ENCODE measurements at places on chromosomes 1 and 21.

DNA sequence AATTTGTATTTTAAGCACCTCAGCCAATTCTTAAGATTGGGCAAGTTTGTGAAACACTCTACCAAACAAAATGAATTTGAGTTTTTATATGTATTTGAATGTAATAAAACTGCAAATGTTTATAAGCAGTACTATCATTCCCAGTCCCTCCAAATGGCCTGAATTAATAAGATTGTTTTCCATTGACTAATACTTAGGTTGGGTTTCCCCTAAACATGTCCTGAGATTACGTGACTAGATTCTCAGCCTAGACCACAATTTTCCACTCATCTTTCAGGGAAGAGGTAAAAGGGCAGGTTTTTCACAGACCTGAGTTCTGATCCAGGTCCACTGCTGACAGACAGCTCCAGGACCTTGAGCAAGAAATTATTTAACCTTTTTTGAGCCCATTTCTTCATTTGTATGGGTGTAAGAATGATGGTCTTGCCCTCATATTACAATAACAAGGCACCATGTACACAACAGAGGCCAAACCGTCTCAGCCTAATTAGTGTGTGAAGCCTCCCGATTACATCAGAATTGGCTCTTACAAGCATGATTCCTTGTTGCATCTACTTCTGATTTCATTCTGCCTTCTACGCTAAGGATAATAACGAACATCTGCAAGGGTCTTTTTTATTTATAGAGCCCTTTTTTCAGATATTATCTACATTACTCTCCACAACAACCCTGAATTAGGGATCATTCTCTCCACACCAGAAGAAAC, 51.2 kb downstream of the BEND5 start:
- H3K4me1 ChIP-seq: no peaks in the 10 kb centered on the region
- no peak for DNase-seq
- no peak overlapping the region for H3K27ac ChIP-seq

GRCh38 chr1:154751690-154752089, 118.4 kb downstream of the KCNN3 start:
- H3K4me1 ChIP-seq: peaks cover 11% of the 10 kb centered on the region
- H3K36me3 ChIP-seq: no peaks in the 10 kb centered on the region
- no peak overlapping the region for H3K27ac ChIP-seq
- no peaks in the 10 kb centered on the region for H3K27me3 ChIP-seq
- H3K4me3 ChIP-seq: no peak overlapping the region

DNA sequence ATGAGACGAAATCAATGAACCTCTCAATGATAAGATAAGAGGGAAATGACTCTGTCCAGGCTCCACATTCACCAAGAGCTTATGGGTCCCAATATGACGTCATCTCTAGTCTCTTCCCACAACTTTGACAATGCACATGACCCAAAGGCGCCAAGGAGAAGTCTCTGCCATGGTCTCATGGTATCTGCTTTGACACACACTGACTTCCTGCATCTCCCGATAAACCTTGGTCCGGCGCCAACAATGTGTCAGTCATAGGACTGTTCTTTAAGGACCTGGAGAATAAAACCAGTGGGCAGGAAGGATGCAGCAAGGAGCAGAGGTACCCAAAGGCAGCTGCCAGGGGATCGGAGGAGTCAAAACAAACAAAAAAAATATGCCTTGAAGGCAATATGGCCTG, 46.9 kb upstream of the TMEM51 start:
- DNase-seq: no peak
- no peak overlapping the region for H3K27ac ChIP-seq
- peaks cover 9% of the 10 kb centered on the region for H3K4me1 ChIP-seq
- H3K4me3 ChIP-seq: no peak overlapping the region
- no peaks in the 10 kb centered on the region for H3K27me3 ChIP-seq

GRCh38 chr1:67300561-67300960, 7.1 kb upstream of the IL12RB2 start:
- no peaks in the 10 kb centered on the region for H3K36me3 ChIP-seq
- no peak overlapping the region for H3K4me3 ChIP-seq
- H3K27ac ChIP-seq: no peak overlapping the region
- no peaks in the 10 kb centered on the region for H3K4me1 ChIP-seq
- no peaks in the 10 kb centered on the region for H3K27me3 ChIP-seq

DNA sequence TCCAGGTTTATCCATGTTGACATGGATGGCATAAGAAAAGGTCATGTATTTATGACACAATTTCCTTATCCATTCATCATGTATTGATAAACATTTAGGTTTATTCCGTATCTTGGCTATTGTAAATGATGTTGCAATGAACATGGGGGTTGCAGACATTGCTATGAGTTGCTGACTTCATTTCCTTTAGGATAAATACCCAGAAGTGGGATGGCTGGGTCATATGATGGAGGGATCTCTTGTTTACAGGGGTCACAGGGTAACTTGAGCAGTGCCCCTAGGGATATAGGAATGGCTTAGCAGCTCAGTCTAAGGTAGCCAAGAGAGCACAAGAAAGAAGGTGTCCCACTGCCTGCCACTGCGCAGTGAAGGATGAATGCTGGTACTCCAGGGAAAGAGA, 229.6 kb upstream of the COA6 start:
- H3K27ac ChIP-seq: no peak overlapping the region
- H3K4me1 ChIP-seq: no peaks in the 10 kb centered on the region
- no peaks in the 10 kb centered on the region for H3K36me3 ChIP-seq
- DNase-seq: no peak
- no peak overlapping the region for H3K4me3 ChIP-seq
- H3K27me3 ChIP-seq: no peaks in the 10 kb centered on the region

GRCh38 chr1:156157966-156158365, 4.6 kb downstream of the SEMA4A start:
- H3K27me3 ChIP-seq: no peaks in the 10 kb centered on the region
- H3K4me1 ChIP-seq: peaks cover 19% of the 10 kb centered on the region
- no peak overlapping the region for H3K4me3 ChIP-seq
- H3K27ac ChIP-seq: no peak overlapping the region
- no peaks in the 10 kb centered on the region for H3K36me3 ChIP-seq

DNA sequence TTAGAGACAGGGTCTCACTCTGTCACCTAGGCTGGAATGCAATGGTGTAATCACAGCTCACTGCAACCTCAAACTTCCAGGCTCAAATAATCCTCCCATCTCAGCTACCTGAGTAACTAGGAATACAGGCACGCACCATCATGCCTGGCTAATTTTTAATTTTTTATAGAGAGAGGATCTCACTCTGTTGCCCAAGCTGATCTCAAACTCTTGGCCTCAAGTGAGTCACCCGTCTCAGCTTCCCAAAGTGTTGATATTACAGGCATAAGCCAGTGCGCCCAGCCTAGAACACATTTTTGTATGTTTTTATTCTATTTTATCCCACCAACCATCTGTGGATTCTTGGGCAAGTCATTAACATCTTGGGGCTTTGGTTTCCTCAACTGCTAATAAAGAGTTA, 100.5 kb downstream of the AK5 start:
- H3K27me3 ChIP-seq: no peaks in the 10 kb centered on the region
- no peak for DNase-seq
- H3K4me3 ChIP-seq: no peak overlapping the region
- H3K4me1 ChIP-seq: no peaks in the 10 kb centered on the region

DNA sequence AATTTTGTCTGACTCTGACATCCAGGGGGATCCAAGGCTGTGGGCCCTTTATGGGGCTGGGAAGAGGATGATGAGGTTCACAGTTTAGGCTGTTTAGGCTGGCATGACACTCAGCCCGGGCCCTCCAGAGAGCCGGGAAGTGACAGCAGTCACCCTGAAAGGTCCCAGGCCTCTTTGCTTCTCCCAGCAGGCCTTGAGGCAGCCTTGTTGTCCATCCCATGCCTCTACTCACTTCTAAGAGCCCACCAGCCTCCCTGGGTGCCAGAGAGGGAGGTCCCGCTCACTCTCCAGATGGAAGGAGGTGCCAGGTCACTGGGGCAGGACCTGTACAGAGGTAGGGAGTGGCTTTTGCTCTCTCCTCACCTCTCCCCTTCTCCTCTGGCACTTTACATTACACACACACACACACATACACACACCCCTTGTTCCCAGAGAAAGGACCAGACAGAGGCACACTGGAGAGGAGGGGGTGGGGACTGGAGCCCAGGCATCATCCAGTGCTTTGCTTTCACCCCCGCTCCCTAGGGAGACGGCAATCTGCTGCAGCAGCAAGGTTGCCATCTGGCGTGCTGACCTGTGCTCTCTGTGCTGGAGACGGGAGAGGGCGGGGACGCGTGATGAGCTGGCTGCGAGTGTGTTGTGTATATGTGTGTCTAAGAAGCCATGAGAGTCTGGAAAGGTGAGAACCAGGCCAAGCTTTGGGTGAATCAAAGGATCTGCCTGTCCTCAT, 4.6 kb downstream of the KLHDC8A start:
- no peak overlapping the region for H3K27ac ChIP-seq
- no peaks in the 10 kb centered on the region for H3K27me3 ChIP-seq
- no peak for DNase-seq

DNA sequence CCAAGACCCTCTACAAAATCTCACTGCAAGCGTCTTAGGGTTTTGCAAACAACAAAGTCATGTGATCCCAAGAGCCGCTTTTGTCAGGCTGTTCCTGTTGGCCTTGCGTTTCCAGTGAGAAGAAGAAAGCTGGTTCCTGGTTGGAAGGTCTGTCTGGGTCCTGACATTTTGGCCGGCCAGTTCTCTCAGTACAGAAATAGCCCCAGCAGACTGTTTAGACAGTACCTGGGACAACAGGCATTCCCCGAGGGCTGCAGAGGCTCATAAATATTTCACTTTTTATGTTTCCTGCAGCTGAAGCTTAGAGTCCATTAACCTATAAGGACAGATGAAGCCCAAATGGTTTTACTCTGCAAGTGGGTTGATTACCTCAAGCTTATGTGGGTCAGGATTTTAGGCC, 8.6 kb downstream of the GPR137B start:
- H3K36me3 ChIP-seq: no peaks in the 10 kb centered on the region
- H3K4me3 ChIP-seq: no peak overlapping the region
- H3K4me1 ChIP-seq: no peaks in the 10 kb centered on the region
- no peak overlapping the region for H3K27ac ChIP-seq
- H3K27me3 ChIP-seq: no peaks in the 10 kb centered on the region
- no peak for DNase-seq

DNA sequence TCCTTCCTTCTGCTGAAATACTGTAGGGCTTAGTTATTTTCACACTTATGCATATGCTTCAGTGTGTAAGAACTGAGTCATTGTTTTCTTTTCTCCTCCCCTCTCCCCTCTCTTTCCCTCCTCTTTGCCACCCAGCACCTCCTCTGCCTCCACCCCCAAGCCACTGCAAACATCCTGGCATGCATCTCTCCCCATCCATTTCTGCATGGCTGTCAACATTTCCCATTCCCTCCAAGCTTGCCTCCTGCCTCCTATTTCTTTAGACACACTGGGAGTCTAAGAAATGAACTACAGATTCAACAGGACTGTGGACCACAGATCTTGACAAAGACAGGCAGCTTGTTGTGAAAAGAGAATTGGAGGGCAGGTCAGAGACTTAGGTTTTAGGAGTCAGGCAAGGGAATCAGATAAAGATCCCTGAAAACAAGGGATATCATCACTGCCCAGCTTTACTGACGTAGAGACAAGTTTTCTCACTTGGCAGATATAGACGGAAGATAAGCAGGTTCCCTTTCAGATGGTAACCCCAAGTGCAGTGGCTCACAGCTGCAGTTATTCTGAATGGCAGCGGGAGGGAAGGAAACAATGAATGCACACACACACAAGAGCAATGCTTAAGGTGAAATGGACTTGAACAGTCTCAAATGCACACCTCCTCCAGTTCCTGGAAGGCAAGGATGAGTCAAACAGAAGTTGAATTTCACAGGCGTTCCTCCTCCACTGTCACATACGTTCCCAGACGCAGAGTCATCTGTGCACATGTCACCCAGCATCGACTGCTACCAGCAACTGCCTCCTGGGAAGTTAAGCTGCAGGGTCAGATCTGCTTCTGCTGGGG, 56.1 kb downstream of the HIVEP3 start:
- no peaks in the 10 kb centered on the region for H3K27me3 ChIP-seq
- no peak overlapping the region for H3K27ac ChIP-seq

GRCh38 chr21:31368361-31368760, 24.3 kb upstream of the TIAM1 start:
- H3K27ac ChIP-seq: no peak overlapping the region
- no peaks in the 10 kb centered on the region for H3K36me3 ChIP-seq
- H3K4me3 ChIP-seq: no peak overlapping the region
- no peak for DNase-seq
- no peaks in the 10 kb centered on the region for H3K4me1 ChIP-seq

GRCh38 chr1:178137238-178137637, 43.3 kb downstream of the RASAL2 start:
- H3K27ac ChIP-seq: no peak overlapping the region
- H3K4me3 ChIP-seq: no peak overlapping the region
- H3K36me3 ChIP-seq: no peaks in the 10 kb centered on the region
- H3K27me3 ChIP-seq: no peaks in the 10 kb centered on the region
- DNase-seq: no peak

GRCh38 chr21:44326716-44327602, 12.2 kb downstream of the CFAP410 start:
- no peak overlapping the region for H3K27ac ChIP-seq
- H3K36me3 ChIP-seq: no peaks in the 10 kb centered on the region
- H3K4me1 ChIP-seq: no peaks in the 10 kb centered on the region

- H3K27me3 ChIP-seq: no peaks in the 10 kb centered on the region
- no peaks in the 10 kb centered on the region for H3K4me1 ChIP-seq
- no peaks in the 10 kb centered on the region for H3K36me3 ChIP-seq
- H3K4me3 ChIP-seq: no peak overlapping the region
- no peak for DNase-seq
Observed at GRCh38 chr1:109892561-109893368, 17.9 kb upstream of the CSF1 start.

GRCh38 chr21:21952566-21952965, 954.4 kb downstream of the NCAM2 start:
- no peaks in the 10 kb centered on the region for H3K27me3 ChIP-seq
- H3K36me3 ChIP-seq: no peaks in the 10 kb centered on the region
- no peak overlapping the region for H3K4me3 ChIP-seq
- no peaks in the 10 kb centered on the region for H3K4me1 ChIP-seq
- no peak for DNase-seq

GRCh38 chr1:38561110-38561509, 298.5 kb downstream of the RRAGC start:
- no peak overlapping the region for H3K27ac ChIP-seq
- H3K27me3 ChIP-seq: no peaks in the 10 kb centered on the region
- peaks cover 14% of the 10 kb centered on the region for H3K4me1 ChIP-seq
- no peaks in the 10 kb centered on the region for H3K36me3 ChIP-seq
- H3K4me3 ChIP-seq: no peak overlapping the region

- H3K4me1 ChIP-seq: no peaks in the 10 kb centered on the region
- H3K36me3 ChIP-seq: no peaks in the 10 kb centered on the region
- no peak overlapping the region for H3K4me3 ChIP-seq
- H3K27ac ChIP-seq: no peak overlapping the region
Observed at GRCh38 chr1:154306151-154306550, 14.7 kb upstream of the AQP10 start.

GRCh38 chr21:16534408-16535101, 804.8 kb downstream of the USP25 start:
- no peak for DNase-seq
- H3K27ac ChIP-seq: no peak overlapping the region
- H3K27me3 ChIP-seq: no peaks in the 10 kb centered on the region
- no peak overlapping the region for H3K4me3 ChIP-seq
- no peaks in the 10 kb centered on the region for H3K4me1 ChIP-seq

Data from H1 (cell line).